ENCODE measurements at places on chromosomes 4 and X.

- no peak for DNase-seq
These were observed 26.4 kb upstream of the ELOVL6 start for GRCh38 chr4:110224812-110225211.

GRCh38 chr4:17646693-17647092 is 32.3 kb downstream of the MED28 start:
- DNase-seq: no peak

- no peak for DNase-seq
These were observed 3.1 kb downstream of the COX18 start for GRCh38 chr4:73066445-73066844.

DNA sequence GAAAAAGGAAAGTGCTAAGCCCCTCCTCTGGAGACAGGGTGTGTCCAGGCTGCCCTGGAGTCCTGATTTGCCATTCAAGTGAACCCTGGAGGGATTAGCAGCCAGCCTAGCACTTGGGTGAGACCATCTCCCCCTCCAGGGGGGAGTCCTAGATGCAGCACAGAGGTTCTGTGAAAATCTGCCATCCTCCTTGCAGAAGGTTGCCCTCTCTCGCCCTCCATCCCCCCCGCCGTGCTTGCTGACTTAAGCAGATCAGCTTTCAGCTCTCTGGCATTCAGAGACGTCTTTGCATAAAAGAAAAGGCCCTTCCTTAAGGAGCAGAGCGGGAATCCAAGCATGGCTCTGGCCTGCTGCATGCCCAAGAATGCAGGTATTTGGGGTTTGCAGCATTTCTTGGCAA is 102.1 kb upstream of the SCML1 start:
- DNase-seq: no peak

- DNase-seq: no peak
These were observed 165.6 kb upstream of the HCCS start for GRCh38 chrX:10945498-10945897.

DNA sequence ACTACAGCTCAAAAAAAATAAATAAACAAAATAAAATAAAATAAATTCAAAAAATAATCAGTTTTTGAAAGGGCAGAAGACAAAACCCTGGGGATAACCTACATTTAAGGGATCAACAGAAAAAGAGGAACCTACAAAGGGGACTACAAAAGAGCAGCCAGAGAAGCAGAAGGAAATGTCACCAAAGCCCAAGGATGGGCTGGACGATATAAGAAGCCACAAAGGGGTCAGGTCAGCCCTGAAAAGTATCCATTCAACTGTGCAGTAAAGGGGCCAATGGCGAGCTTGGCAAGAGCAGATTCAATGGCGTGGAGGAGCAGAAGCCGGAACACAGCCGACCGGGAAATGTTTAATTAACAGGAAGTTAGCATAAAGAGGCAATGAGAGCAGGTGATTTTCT is 16.9 kb downstream of the ACOT9 start:
- no peak for DNase-seq

GRCh38 chr4:168451744-168452390 is 28.4 kb downstream of the DDX60L start:
- DNase-seq: no peak

GRCh38 chr4:138595731-138596460 is 353.7 kb upstream of the SLC7A11 start:
- no peak for DNase-seq

DNA sequence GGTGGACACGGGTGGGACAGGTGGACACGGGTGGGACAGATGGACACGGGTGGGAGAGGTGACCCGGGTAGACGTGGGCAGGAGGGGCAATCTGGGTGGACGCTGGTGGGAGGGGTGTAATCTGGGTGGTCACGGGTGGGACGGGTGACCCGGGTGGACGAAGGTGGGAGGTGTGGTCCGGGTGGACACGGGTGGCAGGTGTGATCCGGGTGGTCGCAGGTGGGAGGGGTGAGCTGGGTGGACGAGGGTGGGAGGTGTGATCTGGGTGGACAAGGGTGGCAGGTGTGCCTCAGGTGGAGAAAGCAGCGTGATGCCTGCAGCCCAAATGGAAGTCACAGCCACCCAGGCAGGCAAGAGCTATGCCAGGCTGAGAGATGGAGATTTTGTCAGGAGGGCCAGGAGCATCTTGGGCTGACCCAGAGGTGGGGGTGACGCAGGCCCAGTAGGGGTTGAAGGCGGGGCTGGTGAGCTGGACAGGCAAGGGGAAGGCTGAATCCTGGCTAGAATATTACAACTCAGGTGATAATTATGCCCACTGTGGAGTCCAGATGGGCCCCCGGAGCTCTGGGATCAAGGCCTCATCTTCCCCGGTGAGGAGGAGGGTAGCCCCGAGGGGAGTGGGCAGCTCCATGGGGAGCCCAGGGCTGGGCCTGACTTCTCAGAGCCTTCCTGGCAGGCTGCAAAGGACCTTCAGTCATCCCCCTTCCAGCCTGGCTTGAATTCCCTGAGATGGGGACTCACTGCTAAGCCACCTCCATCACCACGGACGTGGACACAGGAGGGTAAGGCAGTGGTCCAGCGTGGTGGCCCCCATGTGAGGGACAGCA is 100.0 kb downstream of the ADRA2C start:
- DNase-seq: peak; percentile 40

DNA sequence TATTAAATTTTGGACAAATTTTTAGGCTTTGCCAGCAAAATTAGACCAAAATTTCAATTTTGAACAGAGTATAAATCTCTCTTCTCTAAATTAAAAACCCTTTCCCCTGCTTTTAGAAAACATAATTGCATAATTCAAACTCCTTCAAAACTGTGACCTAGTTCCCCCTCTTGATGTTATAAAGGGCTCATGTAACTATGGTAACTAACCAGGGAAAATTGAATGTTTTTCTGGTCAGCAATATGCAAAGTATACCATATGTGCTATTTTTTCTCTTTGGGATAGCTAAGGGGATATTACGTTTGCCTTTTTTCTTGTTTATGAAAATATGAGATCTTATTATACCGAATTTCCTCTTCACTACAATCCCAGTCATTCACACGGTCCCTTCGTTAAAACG is 5.1 kb upstream of the ING2 start:
- no peak for DNase-seq

DNA sequence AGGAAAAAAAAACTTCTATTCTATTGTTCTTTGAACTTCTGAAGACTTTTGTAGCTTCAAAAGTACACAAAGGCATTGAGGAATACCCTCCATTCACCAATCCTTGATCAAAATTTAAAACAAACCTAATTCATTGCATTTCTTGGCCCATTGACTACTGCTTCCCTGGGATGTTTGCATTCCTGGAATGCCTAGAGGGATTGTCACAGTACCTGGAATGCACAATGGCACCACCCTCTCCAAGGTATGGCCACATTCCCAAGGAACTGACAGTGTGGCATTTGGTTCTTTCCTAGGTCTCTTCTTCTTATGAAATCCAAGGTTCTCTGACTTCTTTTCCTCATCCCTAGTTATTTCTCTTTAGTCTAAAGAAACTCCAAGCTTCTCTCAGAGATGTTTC is 600.7 kb downstream of the CCSER1 start:
- DNase-seq: no peak

GRCh38 chrX:30864383-30864785 is 24.7 kb downstream of the TAB3 start:
- DNase-seq: no peak

DNA sequence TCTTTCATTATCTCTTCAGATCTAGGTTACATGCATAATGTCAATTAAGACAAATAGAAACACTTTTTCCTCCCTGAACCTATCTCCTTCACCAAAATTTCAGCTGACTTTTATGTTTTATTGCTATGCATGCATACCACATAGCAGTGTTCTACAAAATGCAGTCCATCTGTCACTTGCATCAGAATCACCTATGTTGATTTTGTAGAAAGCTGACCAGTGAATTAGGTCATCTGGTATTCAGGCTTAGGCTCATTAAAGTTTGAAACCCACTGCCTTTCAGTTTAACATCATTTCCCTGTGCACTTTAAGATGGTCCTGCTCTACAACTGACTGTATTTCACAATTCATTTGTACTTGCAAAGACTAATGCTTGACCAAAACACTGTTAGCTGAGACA is 277.9 kb downstream of the CFAP299 start:
- DNase-seq: no peak

DNA sequence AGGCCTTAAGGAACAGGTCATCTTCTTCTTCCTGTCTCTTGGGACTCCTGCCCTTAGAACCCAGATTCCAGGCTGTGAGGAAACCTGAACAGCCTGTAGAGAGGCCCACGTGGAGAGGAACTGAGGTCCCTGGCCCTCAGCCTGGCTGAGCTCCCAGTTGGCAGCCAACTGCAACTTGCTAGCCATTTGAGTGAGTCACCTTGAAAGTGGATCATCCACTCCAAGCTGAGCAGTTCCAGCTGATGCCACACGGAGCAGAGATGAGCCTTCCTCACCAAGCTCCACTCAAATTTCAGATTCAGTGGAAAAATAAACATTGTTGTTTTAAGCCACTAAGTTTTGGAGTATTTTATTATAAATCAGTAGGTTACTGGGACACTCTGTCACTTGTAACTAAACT is 392.5 kb downstream of the BCOR start:
- peak; percentile 89 for DNase-seq

- no peak for DNase-seq
These were observed 37.5 kb downstream of the TBC1D19 start for GRCh38 chr4:26621366-26621765.

- no peak for DNase-seq
These were observed 174.0 kb upstream of the TENT5D start for GRCh38 chrX:80246271-80246670.

GRCh38 chrX:50448565-50448964 is 22.1 kb downstream of the DGKK start:
- no peak for DNase-seq

- no peak for DNase-seq
These were observed 2375.8 kb upstream of the TENM3 start for GRCh38 chr4:179867300-179867878.

GRCh38 chr4:172245516-172245915 is 432.3 kb downstream of the GALNTL6 start:
- DNase-seq: no peak

DNA sequence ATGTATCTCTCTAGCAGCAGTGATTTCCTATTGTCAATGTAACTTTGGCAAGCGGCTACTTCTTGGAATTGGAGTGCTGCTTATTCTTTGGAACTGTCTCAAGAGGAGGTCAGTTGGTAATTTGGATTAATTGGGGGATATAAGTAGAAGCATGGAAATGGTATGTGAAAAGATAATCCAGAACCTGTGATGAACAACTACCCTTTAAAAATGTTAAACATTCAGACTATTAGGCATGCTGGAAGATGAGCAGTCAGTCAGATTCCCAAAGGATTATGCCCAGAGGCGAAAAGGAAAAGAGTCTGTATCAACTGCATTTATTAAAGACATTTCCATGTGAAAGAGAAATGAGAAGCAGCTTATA is 62.5 kb downstream of the SEC24D start:
- no peak for DNase-seq

DNA sequence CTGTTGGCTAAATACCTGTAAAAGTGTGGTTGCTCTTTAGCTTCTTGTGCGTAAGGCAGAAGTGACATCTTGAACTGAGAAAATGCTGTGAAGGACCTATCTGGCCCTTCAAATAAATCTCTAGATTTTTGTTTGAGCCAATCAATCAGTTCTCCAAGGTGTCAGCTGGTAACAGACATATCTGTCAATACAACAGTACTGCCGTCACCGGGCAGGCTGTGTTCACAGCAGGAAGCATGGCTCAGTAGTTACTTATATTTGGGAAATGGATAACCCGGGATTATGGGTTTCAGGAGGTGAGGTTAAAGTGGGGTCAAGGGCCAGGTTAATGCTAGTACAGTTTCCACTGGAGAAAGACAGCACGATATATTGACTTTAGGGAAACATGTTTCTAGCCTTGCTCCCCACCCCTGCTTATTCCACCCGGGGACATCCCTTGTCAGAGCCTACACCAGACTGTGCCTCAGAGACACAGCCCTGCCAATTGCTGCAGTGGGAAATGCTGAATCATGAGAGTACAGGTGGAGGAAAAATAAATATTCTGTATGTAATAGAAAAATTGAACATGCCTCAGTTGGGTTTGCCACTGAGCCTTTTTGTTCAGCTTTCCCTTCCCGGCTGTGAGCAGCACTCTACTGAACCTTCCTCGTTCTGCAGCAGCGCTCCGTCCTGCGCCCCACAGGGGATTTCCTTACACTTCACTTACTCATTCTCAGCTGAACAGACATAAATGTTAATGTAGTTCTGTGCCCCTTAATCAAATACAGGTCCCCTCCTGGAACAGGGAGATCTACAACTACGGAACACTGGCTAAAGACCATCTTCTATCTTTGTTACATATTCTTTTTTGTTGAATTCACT is 121.1 kb downstream of the MGST2 start:
- no peak for DNase-seq

- DNase-seq: no peak
These were observed 129.6 kb downstream of the ANK2 start for GRCh38 chr4:113179091-113179490.

DNA sequence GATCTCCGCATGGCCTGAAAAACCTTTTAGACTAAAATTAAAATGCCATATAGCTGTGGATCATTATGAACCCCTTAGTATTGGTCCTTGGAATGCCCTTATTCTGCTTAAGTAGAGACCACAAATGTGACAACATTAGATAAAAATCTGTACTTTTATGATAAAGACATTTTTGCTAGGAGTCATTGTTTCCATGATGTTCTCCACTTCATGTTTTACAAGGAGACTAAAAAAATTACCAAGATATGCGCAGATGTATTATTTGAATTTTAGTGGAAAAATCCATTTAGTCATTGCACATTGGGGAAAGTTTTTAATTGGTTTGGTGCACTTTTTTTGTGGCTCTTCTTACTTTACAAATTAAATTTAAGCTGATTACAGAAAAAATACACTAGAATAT is 85.1 kb upstream of the HPRT1 start:
- no peak for DNase-seq

GRCh38 chrX:33160273-33160672 is 51.1 kb downstream of the DMD start:
- DNase-seq: no peak

DNA sequence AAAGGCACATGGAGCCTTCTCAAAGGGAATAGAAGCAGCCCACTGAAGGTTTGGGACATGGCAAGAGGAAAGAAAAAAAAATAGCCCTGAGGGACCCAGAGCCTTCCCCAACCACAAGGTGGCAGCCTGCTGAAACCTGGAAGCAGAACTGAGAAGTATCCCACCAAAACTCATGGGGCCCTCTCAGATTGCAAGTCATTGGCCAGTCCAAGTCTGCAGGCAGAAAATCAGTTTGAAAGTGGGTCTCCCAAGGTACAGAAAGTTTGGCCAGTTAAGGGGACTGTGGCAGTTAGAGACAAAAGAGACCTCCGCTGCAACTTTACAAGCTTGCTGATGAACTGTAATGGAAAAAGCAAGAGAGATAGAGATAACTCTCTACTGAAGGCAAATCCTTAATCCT is 155.8 kb downstream of the ANTXR2 start:
- no peak for DNase-seq

- no peak for DNase-seq
These were observed 139.0 kb downstream of the COL25A1 start for GRCh38 chr4:109163493-109163892.

GRCh38 chr4:22814906-22815305 is 122.2 kb downstream of the GBA3 start:
- DNase-seq: no peak

Data from sigmoid colon (tissue), 7 donors.